GM13977 (cell line): ENCODE measurements at places on chromosomes 7 and 10.

DNA sequence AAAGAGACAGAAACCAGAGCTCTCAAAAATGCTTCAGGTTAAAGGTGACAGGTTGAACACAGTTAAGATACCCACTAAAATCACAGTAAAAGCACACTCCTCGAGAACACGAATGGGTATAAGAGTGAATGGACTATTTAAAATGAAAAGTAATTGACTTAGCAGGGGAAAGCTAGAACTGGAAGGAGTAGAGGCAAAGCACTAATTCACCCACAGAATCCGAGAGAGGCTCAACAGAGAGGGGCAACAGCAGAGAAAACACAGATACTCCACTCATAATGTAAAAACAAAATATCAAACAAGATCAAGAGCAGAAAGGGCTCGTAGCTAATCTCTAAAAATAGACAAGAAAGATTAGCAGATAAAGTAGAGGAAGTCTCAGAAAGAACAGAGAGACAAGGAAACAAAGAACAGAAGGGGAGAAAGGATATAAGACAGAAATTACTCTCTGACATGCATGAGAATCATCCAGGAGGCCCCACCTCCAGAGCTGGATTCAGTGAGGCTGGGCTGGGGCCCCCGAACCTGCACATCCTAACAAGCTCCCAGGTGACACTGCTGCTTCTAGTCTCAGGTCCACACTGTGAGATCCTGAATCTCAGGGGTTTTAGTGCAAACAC is 117.6 kb downstream of the GALNT11 start:
- DNase-seq: no peak

GRCh38 chr7:82600531-82600930 is 157.0 kb upstream of the CACNA2D1 start:
- no peak for DNase-seq

DNA sequence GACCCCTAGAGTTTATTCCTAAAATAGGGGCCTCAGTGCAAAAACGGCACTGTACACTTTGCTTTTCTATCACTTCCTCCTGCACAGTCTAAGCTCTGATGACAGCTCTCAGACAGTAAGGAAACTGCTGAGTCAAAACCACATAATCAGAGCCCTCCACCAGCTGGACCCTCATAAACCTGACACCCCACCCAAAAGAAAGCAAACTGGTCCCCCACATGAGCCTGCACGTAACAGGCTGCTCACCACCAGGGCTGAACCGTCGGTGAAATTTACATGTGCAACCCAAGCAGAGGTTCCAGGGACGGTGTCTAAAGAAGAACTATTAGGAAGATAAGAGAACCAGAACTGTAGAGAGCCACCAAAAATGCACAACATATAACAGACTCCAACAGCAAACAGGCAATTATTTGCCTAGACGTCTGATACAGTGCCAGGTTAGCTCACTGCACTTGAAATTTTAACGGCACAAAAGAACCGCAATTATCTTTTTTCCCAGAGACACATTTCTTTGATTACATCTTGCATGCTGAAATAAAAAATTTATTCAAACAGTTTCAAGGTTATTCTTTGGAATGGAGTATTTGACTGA is 19.6 kb downstream of the SGMS1 start:
- no peak for DNase-seq

DNA sequence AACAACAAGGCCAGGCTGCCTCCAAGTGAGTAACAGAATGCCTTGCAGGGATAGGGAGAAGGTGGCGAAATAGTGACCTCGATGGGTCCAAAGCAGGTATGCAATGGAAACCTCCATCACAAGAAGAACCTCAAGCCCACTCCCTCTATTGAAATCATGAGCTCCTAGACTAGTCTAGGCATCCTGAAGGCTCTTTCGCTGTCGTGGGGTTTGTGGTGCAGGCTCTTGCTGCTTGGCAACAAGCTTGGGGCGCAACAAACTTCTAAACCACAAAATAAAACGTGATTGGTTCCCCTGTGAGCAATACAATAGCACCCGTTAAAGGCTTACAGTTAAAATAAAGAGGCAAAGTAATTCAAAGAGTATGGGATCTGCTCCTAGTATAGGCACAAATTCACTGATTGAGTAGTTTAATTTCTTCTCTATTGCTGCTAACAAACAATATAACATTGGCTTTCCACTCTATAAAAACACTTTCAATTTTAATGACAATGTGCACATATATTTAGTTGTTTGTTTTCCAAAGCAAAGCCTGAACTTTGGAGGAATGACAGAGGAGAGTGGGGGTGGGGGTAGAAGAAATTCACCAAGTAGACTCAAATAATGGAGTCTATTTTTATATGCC is 64.1 kb downstream of the C10orf67 start:
- no peak for DNase-seq

DNA sequence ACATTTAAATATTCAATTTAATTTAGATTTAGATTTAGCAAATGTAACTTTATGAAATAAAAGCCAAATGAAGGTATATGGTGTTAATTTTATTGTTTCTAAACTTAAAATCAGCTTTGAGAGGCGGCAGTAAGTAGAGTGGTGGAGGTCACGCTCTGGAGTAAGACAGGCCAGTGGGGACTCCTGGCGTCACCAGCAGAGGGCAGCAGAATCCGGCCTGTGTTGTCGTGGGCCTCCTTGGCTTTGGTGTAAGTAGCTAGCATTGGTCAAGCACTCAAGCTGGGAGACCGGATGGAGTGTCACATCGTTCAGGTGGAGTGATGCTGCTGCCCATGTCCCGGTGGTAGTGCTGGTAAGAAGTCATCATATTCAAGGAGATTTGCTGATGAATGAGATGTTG is 98.7 kb upstream of the DNAJB6 start:
- DNase-seq: no peak

GRCh38 chr7:99362801-99363200 is 11.7 kb upstream of the ARPC1B start:
- no peak for DNase-seq

- DNase-seq: no peak
These were observed 167.8 kb downstream of the CCDC71L start for GRCh38 chr7:106493041-106493731.

- no peak for DNase-seq
These were observed 75.6 kb downstream of the CCDC6 start for GRCh38 chr10:59830601-59831259.

DNA sequence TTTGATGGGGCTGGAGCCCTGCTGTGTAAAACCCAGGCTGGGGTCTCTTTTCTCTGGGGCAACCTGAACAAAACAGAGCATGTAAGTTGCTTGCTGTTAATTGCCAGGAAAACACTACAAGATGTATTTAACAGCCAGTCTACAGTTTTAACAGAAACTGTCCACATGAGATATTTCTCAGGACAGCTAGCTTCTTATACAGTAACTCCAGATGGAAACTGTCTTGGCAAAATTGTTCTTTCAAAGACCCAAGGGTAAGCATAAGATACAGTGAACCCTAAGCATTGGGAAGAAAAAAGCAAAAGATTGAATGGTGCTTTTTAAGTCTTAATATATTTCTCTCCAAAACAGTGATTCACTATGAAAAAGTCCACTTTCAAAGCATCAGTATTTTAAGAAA is 8.1 kb downstream of the FKBP14 start:
- no peak for DNase-seq

- no peak for DNase-seq
These were observed 5.1 kb downstream of the PDCD4 start for GRCh38 chr10:110876788-110877187.
